ENCODE measurements at places on chromosomes 13 and 19. TPM values are rescaled to one million over a fixed set of nuclear protein-coding genes. Genes with fewer than 3 reads are reported as not detected.

The LYPD5 gene
- 0.09 TPM for total RNA-seq

The KCNN4 gene
- 63.2 TPM for total RNA-seq

The STOML3 gene
- not detected for total RNA-seq

The HSH2D gene
- total RNA-seq = not detected

The SLC25A23 gene
- total RNA-seq = 21.7 TPM

The KLF5 gene
- 30.1 TPM for total RNA-seq

The ARRDC2 gene
- total RNA-seq = 38.0 TPM

The FAM216B gene
- not detected for total RNA-seq

The SBK3 gene
- 0.44 TPM for total RNA-seq

The MYPOP gene
- total RNA-seq = 11.3 TPM

The IFNL1 gene
- 0.30 TPM for total RNA-seq

The LAIR1 gene
- total RNA-seq = not detected

The CDC34 gene
- 53.3 TPM for total RNA-seq

The GARIN5A gene
- 1.8 TPM for total RNA-seq

The RGS9BP gene
- 0.41 TPM for total RNA-seq

The KLK13 gene
- not detected for total RNA-seq

The ZNF491 gene
- total RNA-seq = not detected

The PEAK3 gene
- total RNA-seq = not detected

The TIMM50 gene
- total RNA-seq = 226 TPM

The OR7D2 gene
- not detected for total RNA-seq

The KCNK6 gene
- total RNA-seq = 5.4 TPM

The FCER2 gene
- total RNA-seq = not detected

The ZNF709 gene
- total RNA-seq = not detected

The SLC10A2 gene
- not detected for total RNA-seq

The OXGR1 gene
- not detected for total RNA-seq

The OR2Z1 gene
- total RNA-seq = not detected

The NCLN gene
- 56.3 TPM for total RNA-seq

The C19orf85 gene
- not detected for total RNA-seq

The HNRNPA1L2 gene
- total RNA-seq = 8.0 TPM

Measured in A549 treated with ZK216348 at 1 μM for 4 hours (cell line).